ENCODE measurements at places on chromosomes 1 and 21.

GRCh38 chr1:11807133-11807532, 1.1 kb downstream of the CLCN6 start:
- no peak for DNase-seq

DNA sequence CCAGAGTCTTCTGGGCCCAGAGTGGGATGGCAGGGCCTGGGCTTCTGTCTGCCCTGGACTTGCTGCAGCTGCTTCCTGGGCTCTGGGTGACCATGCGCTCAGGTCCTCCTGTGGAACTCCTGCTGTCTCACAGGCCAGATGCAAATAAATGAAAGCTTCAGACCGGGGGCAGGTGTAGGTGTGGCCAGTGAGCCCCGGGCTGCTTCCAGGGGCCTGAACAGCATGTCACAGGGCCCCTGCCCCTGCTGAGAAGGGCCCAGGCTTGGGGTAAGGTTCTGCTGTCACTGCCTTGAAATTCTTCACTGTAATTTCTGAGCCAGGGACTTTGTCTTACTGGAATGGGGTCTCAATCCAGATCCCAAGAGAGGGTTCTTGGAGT, 2.5 kb upstream of the PKNOX1 start:
- peak; percentile 76 for DNase-seq

DNA sequence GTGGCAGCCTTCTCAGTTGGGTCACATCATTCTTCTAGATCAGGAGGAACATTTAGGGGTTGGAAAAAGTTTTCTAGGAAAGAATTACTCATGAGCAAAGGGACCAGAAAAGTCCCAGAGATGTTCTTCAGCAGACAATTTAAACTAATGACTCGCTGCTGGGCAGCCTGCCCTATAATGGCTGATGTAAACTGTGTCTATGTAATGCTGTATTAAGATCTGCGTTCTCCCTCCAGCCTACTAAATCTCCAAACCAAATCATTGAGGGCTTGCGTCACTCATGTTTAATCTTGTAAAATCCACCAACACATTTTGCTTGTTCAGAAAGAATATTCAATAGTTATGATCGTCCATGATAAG, 92.1 kb downstream of the LRRC8C start:
- DNase-seq = no peak

- DNase-seq = no peak
Measured at GRCh38 chr1:56531624-56532349, 47.6 kb downstream of the PLPP3 start.

- DNase-seq = no peak
Measured at GRCh38 chr1:7586031-7586941, 184.8 kb upstream of the VAMP3 start.

- peak; percentile 57 for DNase-seq
Measured at GRCh38 chr1:51792864-51793263, 85.7 kb downstream of the NRDC start.

DNA sequence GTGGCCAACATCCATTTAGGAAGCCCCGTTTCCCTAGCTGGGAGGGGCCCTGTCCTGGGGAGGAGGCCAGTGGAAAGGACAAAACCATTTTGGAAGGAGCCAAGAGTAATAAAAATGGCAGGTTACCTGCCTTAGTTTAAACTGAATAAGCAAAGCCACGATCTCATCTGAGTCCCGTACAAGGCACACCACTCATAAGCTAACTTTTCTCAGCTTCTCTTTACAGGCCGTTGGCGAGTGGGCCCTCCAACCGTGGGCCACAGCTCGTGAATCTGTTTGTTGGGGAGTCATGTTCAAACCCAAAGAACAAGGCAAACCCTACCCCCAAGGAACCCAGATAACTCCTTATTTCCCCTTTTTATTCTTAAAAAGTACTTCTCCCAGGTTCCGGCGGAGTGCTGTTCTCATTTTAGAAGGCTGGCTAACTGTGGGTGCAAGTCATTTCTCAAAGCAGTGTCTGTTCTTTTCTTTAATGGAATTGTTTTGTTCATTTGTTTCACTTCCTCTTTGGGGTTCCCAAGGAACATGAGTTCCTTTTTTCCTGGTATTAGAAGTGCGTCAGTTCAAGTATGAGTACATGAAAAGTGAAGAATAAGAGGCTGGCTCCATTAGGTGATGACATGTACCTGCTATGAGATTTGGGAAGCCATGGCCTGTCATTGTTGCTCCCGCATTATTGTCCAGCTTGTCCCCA, 89.0 kb downstream of the PSMG1 start:
- DNase-seq = no peak

- no peak for DNase-seq
Measured at GRCh38 chr1:56084246-56084645, 495.1 kb downstream of the PLPP3 start.

- DNase-seq = peak; percentile 51
Measured at GRCh38 chr1:47332779-47333577, 612 bp upstream of the CMPK1 start.

DNA sequence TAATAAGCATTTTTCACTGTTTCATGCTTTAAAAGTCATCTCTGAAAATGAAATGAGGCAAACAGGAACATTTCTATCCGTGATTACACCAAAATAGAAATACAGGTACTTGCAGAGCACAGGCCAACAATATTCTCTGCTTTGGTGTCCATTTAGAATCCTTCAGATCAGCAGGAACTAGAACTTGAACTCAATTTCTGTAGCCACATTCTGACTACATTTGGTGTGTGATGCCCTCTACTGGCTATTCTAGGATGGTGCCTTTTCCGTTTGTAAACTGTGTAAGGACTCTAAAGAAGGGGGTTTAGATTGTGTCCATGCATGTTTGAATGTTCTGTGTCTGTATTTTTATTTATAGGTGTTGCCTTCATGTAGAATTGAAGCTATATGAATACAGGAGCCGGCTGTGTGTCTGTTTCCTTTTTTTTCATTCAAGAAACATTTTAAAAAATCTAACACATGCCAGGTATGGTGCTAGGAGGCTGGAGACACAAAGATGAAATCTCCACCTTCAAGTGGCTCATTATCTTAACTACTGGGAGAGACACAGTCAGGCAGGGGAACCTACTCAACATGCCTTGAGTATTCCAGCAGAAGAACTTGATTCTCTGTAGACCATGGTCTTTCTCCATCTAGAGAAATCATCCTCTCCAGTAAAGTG, 7.6 kb upstream of the ZNF326 start:
- DNase-seq = peak; percentile 75
